Prostate gland (tissue), 2 donors: ENCODE measurements at places on chromosomes 2 and 18. TPM values are rescaled to one million over a fixed set of nuclear protein-coding genes. Genes with fewer than 3 reads are reported as not detected.
A peak's percentile ranks its signal among the peaks of the same experiment; 100 is the strongest.

DNA sequence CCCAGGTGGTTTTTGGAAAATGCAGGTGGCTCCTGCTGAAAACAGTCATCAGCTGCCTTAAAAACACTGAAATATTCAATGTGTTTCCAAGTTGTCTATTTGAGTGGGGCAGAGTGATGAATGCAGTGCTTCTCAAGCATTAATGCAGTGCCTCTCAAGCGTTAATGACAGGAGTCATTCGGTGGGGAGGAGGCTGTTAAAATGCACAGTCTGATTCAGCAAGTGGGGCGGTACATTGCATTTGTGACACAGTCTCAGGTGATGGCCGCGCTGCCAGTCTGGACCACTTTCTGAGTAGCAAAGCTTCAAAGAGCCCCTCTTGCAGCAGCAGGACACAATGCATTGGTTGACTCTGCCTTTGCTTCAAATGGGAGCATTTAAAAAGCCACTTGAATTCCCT lies 231.4 kb upstream of the RGPD4 start:
- no peaks in the 10 kb centered on the region for H3K36me3 ChIP-seq
- no peaks in the 10 kb centered on the region for H3K27me3 ChIP-seq
- no peak overlapping the region for H3K4me3 ChIP-seq
- no peaks in the 10 kb centered on the region for H3K4me1 ChIP-seq
- DNase-seq = no peak

GRCh38 chr2:189131991-189132390 lies 47.6 kb downstream of the COL5A2 start:
- no peak overlapping the region for H3K4me3 ChIP-seq
- H3K36me3 ChIP-seq = no peaks in the 10 kb centered on the region
- no peaks in the 10 kb centered on the region for H3K27me3 ChIP-seq
- no peak overlapping the region for H3K27ac ChIP-seq
- H3K4me1 ChIP-seq = no peaks in the 10 kb centered on the region

DNA sequence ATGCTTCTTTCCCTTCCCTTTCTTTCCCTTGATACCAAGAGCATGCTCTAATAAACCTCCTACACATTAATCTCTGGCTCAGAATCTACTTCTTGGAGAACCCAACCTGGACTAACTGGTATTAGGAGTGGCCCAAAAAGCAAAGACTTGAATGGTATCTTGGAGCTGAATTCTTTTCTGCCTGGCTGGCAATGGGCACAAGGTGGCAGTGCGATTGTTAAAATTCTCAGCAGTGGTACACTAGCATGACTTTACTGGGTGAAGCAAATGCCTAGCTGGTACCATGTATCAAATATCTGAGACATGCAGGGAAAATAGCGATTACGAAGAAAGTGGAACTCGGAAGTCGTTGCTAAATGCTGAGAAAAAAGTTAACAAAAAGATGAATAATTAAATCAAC lies 376.1 kb downstream of the XIRP2 start:
- DNase-seq = no peak
- no peaks in the 10 kb centered on the region for H3K4me1 ChIP-seq
- no peaks in the 10 kb centered on the region for H3K36me3 ChIP-seq

DNA sequence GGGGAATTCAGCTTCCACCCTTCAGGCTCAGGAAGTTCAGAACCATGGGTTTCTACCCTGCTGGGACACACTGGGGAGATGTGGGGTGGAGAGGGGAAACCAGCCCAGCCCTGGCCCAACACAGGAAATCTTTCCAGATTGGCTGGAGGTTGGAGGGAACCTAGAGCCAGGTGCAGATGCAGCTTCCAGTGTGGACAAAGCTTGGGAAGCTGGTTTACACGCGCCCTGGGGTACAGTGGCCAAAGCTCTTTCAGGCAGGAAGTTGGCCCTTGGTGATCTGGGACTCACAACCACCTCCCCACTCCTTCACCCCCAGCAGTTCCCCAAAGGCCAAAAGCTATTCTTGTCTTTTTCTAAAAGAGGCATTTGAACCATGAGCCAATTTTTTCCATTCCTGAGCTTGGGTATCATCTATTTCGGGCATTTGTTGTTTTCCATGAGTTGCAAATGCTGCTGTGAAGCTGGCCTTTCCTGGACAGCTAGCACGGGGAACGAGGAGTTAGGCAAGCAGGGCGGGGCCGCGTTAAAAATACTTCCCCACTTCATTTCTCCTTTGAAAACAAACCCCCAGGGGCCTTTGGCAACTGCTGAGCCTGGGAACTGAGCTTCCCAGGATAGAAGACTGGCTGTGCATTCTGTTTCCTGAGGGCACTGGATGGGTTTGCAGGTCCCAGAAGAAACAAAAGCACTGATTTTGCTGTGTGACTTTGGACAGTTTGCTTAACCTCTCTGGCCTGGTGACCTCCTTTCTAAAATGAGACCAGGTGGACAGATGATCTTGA lies 3.1 kb upstream of the ARID5A start:
- H3K4me1 ChIP-seq = peaks cover 15% of the 10 kb centered on the region
- H3K4me3 ChIP-seq = no peak overlapping the region
- peak; percentile 84 for DNase-seq
- peak overlapping the region; percentile 80 for H3K27ac ChIP-seq

GRCh38 chr2:50221106-50221505 lies 810.8 kb downstream of the NRXN1 start:
- H3K36me3 ChIP-seq = no peaks in the 10 kb centered on the region
- H3K27ac ChIP-seq = no peak overlapping the region
- no peak overlapping the region for H3K4me3 ChIP-seq
- H3K27me3 ChIP-seq = no peaks in the 10 kb centered on the region
- H3K4me1 ChIP-seq = no peaks in the 10 kb centered on the region
- no peak for DNase-seq

GRCh38 chr2:149185942-149186490 lies 144.4 kb upstream of the LYPD6 start:
- DNase-seq = no peak
- no peak overlapping the region for H3K27ac ChIP-seq
- H3K4me3 ChIP-seq = no peak overlapping the region
- H3K36me3 ChIP-seq = no peaks in the 10 kb centered on the region

GRCh38 chr18:50093366-50094064 lies 101.4 kb downstream of the MYO5B start:
- H3K27me3 ChIP-seq = no peaks in the 10 kb centered on the region
- H3K4me3 ChIP-seq = no peak overlapping the region
- H3K4me1 ChIP-seq = no peaks in the 10 kb centered on the region
- no peaks in the 10 kb centered on the region for H3K36me3 ChIP-seq
- no peak for DNase-seq
- H3K27ac ChIP-seq = no peak overlapping the region

DNA sequence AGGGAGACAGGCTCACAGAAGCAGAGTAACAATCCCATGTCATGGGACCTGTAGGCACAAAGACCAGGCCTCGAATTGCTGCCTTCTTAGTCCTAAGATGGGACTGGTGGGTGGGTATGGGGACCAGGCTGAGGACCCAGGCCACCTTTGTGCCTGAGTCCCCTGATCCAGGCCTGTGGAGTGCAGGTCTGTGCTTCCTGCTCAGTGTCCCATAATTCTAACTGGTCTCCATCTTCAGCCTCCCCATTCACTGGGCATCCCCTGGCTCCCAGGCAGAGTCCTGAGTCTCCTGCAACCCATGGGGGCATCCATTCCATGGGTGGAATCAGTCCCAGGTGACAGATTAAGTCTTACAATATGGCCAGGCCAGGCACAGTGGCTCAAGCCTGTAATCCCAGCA lies 83.9 kb downstream of the SMAD7 start:
- no peaks in the 10 kb centered on the region for H3K27me3 ChIP-seq
- H3K4me3 ChIP-seq = no peak overlapping the region
- no peak for DNase-seq
- no peaks in the 10 kb centered on the region for H3K4me1 ChIP-seq
- no peaks in the 10 kb centered on the region for H3K36me3 ChIP-seq

- no peak overlapping the region for H3K27ac ChIP-seq
- no peaks in the 10 kb centered on the region for H3K4me1 ChIP-seq
- DNase-seq = peak; percentile 34
- no peaks in the 10 kb centered on the region for H3K27me3 ChIP-seq
- no peak overlapping the region for H3K4me3 ChIP-seq
These were observed 43.9 kb upstream of the NEMP2 start for GRCh38 chr2:190578158-190579057.

The CLHC1 gene
- 15.7 TPM for total RNA-seq

The SOX11 gene
- total RNA-seq = not detected

The BCL11A gene
- total RNA-seq = 14.6 TPM

The TBR1 gene
- total RNA-seq = not detected

The ADCYAP1 gene
- total RNA-seq = 2.7 TPM

The ADAM23 gene
- 10.7 TPM for total RNA-seq

The MRPL30 gene
- 24.1 TPM for total RNA-seq
